DMS53 (cell line): ENCODE measurements at places on chromosomes 7 and 10.

- DNase-seq: no peak
These were observed 586.8 kb downstream of the SORCS1 start for GRCh38 chr10:106577756-106578155.

DNA sequence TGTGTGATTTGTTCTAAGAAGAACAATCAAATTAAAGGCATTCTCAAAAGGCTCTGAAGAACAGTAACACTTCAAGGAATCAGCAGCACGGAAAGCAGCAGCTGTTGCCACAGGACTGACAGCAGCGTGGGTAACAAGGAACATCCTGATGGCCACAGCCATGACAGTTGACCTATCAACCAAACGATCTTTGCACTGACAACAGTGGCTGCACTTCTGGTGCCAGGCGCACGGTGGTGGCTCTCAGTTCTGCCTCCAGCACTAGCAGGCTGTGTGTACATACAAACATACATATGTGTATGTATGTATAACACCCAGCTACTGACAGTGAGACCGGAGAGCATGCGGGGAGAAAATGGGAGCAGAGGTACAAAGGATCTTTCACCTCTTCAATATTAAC is 114.1 kb downstream of the ZFAND4 start:
- no peak for DNase-seq

DNA sequence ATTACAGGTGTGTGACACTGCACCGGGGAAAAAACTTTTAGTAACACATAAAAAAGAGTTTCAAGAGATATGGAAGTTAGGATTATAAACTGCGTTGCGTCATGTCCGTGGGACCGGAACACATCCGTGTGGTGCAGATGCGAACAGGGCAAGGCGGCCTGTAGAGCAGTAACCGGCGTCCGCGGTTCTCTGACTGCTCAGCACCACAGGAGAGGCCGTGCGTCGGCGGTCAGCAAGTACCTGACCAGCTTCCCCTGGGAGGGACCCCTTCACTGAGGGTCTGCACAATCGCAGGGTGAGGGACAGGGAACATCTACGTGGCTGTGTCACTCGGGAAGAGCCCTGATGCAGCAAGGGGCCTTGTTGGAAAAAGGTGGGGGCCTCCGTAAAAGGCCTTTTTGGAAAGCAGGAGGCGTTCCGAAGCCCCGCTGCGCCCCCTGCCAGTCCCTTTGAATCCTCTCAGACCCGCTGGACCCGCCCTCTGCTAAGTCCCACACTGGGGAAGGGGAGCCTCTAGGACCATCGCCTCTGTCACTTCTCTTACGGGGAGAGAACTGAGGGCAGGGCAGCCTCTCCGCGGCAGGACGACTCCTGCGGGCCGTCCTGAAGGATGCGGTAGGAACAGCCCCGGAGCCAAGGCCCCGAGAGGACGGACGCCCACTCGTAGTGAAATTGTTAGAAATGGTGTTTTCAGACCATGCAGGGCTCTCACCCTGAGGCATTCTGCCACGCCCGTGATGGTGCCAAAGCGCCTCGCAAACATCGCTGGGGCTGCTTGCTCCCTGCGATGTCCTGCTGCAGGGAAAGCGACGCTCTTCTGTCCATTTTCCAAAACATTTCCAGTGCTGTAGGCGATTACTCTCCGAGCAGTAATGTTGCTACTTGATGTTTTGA is 771.6 kb upstream of the COBL start:
- DNase-seq: peak; percentile 16

GRCh38 chr10:32199714-32200394 is 143.6 kb upstream of the KIF5B start:
- no peak for DNase-seq

DNA sequence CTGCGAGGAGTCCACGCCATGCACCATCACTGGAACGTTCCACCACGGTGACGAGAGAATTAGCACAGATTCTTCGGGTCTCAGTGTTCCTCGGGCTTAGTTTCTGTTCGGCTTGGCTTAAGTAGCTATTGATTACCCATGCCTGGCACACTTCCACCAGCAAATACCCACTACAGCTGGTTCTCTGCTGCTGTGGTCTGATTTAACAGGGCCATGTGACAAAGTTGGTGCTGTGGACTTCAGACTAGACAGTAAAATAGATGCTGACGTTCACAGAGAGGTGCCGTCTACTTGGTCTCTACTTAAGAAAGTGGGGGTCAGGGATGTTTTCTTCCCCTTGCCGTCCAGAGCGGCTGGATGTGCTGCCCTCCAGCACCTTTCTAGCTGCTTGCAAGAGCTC is 11.6 kb downstream of the GNA12 start:
- DNase-seq: no peak

DNA sequence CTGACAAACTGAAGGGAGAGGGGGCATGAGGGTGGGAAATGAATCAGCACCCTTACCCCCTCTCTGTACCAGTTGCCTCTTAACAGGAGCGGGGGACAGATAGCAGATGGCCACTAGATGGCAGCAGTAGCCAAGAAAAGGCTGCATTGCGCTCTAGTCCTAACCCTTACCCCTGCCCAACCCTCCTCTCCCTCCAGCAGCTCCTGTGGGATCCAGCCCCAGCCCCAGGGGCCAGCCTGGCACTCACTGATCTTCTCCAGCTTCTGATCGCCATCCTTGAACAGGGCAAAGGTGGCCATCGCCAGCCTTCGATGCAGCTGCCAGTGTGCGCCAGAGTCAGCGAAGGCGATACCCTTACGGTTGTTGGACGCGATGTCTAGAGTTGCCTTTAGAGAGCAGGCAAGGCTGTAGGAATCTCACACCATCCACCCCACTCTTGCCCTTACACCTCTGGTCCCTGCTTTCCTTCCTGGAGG is 2.2 kb downstream of the CYP17A1 start:
- peak; percentile 84 for DNase-seq
